ENCODE measurements at places on chromosomes 7 and 10. TPM values are rescaled to one million over a fixed set of nuclear protein-coding genes. Genes with fewer than 3 reads are reported as not detected.

- H3K27ac ChIP-seq = no peak overlapping the region
- DNase-seq = no peak
- no peaks in the 10 kb centered on the region for H3K27me3 ChIP-seq
- no peaks in the 10 kb centered on the region for H3K4me1 ChIP-seq
Observed at GRCh38 chr10:122915700-122916099, 5.3 kb downstream of the FAM24A start.

DNA sequence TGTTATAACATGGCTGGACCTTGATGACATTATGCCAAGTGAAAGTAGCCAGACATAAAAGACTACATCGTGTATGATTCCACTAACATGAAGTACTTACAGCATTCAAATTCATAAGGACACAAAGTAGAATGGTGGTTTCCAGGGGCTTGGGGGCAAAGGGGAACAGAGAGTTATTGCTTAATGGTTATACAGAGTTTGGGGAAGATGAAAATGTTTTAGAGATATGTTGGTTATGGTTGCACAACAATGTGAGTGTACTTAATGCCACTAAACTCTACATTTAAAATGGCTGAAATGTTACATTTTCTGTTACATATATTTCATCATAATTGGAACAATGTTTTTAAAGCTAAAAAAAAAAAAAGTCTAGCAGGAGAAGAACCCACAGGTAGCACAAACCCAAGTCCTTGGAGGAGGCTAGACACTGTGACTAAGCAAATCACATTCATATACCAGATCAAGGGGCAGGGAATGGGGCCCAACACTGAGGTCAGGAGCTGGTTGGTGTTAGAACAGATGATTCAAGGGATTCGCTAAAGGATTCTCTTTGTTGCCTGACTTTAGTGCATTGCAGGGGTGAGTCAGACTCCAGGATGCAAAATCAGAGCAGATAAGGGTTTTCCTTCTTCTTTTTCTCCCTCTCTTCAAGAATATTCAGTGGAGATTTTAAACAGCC is 25.1 kb upstream of the AOAH start:
- H3K36me3 ChIP-seq = no peaks in the 10 kb centered on the region
- no peaks in the 10 kb centered on the region for H3K4me1 ChIP-seq
- H3K4me3 ChIP-seq = no peak overlapping the region
- H3K27me3 ChIP-seq = no peaks in the 10 kb centered on the region
- H3K27ac ChIP-seq = no peak overlapping the region

DNA sequence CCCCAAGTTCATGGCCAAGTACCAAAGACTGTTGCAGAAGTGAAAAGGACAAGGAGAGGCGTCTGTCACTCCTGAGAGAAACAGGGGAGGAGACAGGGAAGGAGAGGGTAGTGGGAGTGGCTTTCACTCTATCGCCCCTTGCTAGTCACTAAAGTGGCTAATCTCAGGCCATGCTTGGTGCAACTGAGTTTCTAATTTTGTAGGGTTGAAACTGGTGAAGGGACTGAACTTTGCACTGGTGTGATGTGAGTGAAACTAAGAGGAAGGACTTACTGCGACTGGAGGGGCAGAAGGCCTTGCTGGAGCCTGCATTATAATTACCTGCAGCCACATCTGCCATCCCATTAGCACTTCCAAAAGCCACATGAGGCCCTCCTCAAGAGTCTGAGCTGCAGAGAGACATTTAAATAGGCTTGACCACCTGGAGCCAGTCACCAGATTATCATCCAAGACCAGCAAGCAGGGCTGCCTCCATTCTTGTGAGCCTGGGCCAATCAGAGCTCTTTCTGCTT is 107.2 kb upstream of the EEPD1 start:
- DNase-seq = no peak
- no peaks in the 10 kb centered on the region for H3K27me3 ChIP-seq
- H3K4me1 ChIP-seq = peaks cover 12% of the 10 kb centered on the region

DNA sequence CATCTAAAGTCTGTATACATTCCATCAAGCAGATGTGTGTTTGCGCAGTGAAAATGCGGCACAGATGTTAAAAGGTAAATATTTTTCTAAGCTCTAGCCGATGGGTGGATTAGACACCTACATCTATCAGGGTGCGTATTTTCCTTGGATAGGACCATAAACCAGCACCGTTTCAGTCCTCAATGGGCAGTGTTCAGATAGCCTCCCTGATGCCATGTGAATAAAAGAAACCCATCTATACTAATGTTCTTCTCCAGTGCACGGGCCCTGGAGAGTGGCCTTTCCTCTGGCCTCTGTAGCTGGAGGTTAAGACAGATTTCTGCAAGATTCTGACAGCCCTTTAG is 103.5 kb downstream of the PARP12 start:
- H3K36me3 ChIP-seq = no peaks in the 10 kb centered on the region
- H3K27me3 ChIP-seq = no peaks in the 10 kb centered on the region
- no peaks in the 10 kb centered on the region for H3K4me1 ChIP-seq
- no peak for DNase-seq

DNA sequence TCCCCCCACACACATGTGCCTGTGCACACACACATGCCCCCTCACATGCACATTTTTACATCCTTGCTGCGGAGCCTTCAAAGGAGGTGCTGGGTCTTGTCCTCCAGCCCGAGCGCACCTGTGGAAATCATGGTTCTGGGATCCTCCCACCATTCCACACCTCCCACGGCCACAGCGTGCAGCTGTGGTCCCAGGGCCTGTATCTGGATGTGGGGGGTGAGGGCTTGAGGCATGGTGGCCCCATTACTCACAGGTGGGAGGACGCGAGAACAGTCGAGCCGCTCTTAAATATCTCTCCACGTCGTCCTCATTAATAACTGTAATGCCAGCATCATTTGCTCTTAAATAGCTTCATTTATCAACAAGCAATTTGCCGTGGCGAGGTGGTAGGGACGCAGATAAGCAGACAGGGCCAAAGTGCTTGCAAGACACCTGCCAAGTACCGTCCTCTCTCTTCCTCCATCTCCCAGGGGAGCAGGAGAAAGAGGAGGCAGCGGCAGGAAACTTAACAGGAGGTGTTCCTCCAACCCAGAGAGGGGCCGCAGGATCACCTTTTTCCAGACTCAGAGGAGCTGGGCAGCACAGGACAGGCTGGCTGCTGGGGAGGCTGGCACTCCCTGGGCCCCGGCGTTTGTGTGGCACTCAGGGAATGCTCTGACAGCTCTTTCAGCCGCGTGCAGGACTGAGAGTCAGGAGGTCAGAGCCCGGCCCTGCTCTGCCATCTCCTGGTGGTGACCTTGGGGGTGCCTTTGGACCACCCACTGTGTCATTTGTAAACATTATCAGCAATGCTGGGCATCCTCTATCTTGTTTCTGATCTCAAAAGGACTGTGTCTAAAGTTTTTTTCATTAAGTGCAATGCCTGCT is 87.4 kb downstream of the CDH23 start:
- H3K27me3 ChIP-seq = no peaks in the 10 kb centered on the region
- H3K4me1 ChIP-seq = no peaks in the 10 kb centered on the region
- no peak overlapping the region for H3K4me3 ChIP-seq
- no peak for DNase-seq
- H3K36me3 ChIP-seq = no peaks in the 10 kb centered on the region
- no peak overlapping the region for H3K27ac ChIP-seq

DNA sequence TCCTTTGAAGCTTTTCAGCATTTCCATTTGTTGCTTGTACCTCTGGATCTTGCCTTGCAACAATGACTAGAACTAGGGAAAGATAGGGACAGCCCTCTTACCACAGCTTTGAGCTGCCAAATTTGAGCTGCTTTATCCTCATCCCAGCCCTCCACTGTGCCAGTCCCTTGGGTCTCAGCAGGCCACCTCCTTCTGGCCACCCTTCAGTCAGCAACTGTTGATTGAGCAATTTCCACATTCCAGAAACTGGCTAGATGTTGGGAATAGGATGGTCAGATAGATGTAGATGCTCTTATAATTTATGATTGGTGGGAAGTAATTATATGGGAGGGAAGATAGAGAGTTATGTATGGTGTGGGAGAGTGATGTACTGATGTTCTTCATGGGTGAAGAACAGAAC is 100.1 kb downstream of the ST7 start:
- no peaks in the 10 kb centered on the region for H3K27me3 ChIP-seq
- no peak for DNase-seq
- H3K27ac ChIP-seq = no peak overlapping the region
- no peaks in the 10 kb centered on the region for H3K4me1 ChIP-seq

- no peaks in the 10 kb centered on the region for H3K27me3 ChIP-seq
- no peaks in the 10 kb centered on the region for H3K4me1 ChIP-seq
- no peaks in the 10 kb centered on the region for H3K36me3 ChIP-seq
- DNase-seq = no peak
Observed at GRCh38 chr7:39317107-39317506, 249.1 kb upstream of the YAE1 start.

DNA sequence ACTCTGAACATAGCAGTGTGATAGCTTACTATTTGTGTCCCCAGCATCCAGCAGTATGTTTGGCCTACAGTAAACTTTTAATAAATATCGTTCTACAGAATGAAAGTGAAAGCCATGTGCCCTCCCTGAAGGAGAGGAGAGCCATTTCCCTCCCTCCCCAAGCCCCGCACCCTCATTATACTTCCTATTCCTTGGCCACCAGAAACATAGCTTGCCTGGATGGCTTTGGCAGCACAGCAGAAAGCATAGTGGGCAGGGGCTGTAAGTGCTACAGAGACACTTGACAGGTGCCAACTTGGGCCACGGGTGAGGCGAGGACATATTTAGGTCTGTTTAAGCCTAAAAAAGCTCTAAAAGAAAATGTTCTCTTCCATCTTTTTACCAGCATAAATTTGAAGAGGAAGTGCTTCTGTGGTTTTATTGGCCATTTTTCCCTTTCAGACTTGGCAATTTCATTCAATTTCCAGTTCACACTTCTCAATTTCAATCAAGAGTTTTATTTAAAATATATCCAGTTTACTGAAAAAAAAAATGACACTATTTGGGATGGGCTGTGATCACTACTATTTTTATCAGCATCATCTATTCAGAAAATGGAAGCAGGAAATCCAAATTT is 12.7 kb downstream of the HHEX start:
- H3K36me3 ChIP-seq = no peaks in the 10 kb centered on the region
- H3K4me1 ChIP-seq = no peaks in the 10 kb centered on the region
- DNase-seq = no peak
- no peak overlapping the region for H3K27ac ChIP-seq
- no peak overlapping the region for H3K4me3 ChIP-seq
- no peaks in the 10 kb centered on the region for H3K27me3 ChIP-seq

GRCh38 chr7:106793015-106793975 is 71.8 kb upstream of the PIK3CG start:
- H3K36me3 ChIP-seq = no peaks in the 10 kb centered on the region
- no peak for DNase-seq
- no peak overlapping the region for H3K27ac ChIP-seq
- H3K4me3 ChIP-seq = no peak overlapping the region
- H3K4me1 ChIP-seq = no peaks in the 10 kb centered on the region

GRCh38 chr7:69691327-69691726 is 93.1 kb downstream of the AUTS2 start:
- no peaks in the 10 kb centered on the region for H3K36me3 ChIP-seq
- H3K4me1 ChIP-seq = no peaks in the 10 kb centered on the region
- no peak overlapping the region for H3K27ac ChIP-seq

- no peaks in the 10 kb centered on the region for H3K27me3 ChIP-seq
- peak overlapping the region; percentile 52 for H3K4me3 ChIP-seq
- H3K4me1 ChIP-seq = no peaks in the 10 kb centered on the region
- DNase-seq = no peak
- H3K27ac ChIP-seq = no peak overlapping the region
Observed at GRCh38 chr7:131909151-131909768, 352.8 kb upstream of the PODXL start.

- no peak for DNase-seq
- no peak overlapping the region for H3K27ac ChIP-seq
- H3K27me3 ChIP-seq = no peaks in the 10 kb centered on the region
- no peaks in the 10 kb centered on the region for H3K36me3 ChIP-seq
- no peaks in the 10 kb centered on the region for H3K4me1 ChIP-seq
Observed at GRCh38 chr10:124217031-124217430, 123.6 kb upstream of the CHST15 start.

DNA sequence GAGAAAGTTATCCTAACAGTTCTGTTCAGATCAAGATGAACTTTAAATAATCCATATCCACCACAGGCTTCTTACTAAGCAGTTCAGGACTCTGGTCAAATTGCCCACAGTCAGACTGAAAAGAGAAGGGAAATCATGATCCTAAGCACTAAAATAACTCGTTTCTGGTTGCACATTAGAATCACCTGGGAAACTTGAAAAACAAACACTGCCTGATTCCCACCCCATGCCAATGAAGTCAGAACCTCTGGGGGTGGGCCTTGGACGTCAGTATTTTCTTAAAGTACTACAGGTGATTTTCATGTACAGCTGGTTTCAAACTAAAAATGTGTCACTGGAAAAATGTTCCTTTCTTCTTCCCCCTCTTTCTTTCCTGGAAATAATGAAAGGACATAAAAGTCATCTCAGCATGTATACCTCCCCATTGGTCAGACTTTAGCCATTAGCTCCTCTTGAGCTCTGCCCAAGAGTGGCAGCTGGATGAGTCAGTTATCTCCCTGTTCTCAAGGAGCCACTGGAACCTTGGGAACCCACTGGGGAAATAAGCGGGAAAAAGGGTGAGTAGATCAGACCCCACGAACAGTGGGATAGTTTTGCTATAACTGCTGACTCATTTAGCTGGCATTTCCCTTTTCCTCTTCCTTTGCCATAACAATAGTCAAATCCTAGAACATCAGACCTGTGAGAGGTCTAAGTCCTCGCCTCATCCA is 75.3 kb upstream of the IL6 start:
- H3K4me3 ChIP-seq = no peak overlapping the region
- no peak for DNase-seq
- H3K27me3 ChIP-seq = no peaks in the 10 kb centered on the region
- H3K27ac ChIP-seq = no peak overlapping the region

GRCh38 chr10:72058989-72059842 is 29.1 kb downstream of the SPOCK2 start:
- H3K4me1 ChIP-seq = no peaks in the 10 kb centered on the region
- DNase-seq = no peak
- H3K27ac ChIP-seq = no peak overlapping the region
- H3K27me3 ChIP-seq = no peaks in the 10 kb centered on the region
- H3K4me3 ChIP-seq = no peak overlapping the region

DNA sequence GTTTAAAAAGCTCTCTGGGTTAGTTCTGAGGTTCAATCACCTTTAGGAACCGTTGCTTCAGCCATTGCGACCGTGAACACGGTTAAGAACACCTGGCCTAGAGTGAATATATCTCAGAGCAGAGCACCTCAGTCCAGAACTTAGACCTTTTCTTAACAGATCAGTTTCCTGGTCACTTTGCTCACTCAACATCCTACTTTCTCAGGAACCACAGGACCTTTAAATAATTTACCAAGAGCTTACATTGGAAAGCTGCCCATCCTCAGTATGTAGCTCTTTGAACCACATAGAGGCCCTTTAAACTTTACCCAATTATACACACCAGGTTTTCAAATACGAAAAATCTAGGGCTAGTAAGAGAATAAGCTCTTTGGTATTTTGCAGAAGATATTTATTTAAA is 153.2 kb downstream of the NRBF2 start:
- H3K4me1 ChIP-seq = no peaks in the 10 kb centered on the region
- H3K4me3 ChIP-seq = no peak overlapping the region
- no peaks in the 10 kb centered on the region for H3K36me3 ChIP-seq

- H3K4me1 ChIP-seq = no peaks in the 10 kb centered on the region
- H3K36me3 ChIP-seq = no peaks in the 10 kb centered on the region
- H3K27ac ChIP-seq = no peak overlapping the region
- no peaks in the 10 kb centered on the region for H3K27me3 ChIP-seq
- no peak overlapping the region for H3K4me3 ChIP-seq
Observed at GRCh38 chr7:27947586-27948278, 207.8 kb downstream of the TAX1BP1 start.

Gene UTF1
- total RNA-seq = not detected

Gene ABLIM1
- 89.0 TPM for total RNA-seq

Gene TAS2R5
- total RNA-seq = 10.8 TPM

Gene NME8
- total RNA-seq = not detected

Gene MCM10
- total RNA-seq = 1.8 TPM

Gene PROSER2
- 9.5 TPM for total RNA-seq

Gene NEUROG3
- total RNA-seq = not detected

Gene TRIM8
- 74.6 TPM for total RNA-seq

Gene SLC18A2
- not detected for total RNA-seq

All from breast epithelium (tissue), 4 donors.